ENCODE measurements at places on chromosomes 3 and 15. TPM values are rescaled to one million over a fixed set of nuclear protein-coding genes. Genes with fewer than 3 reads are reported as not detected.

DNA sequence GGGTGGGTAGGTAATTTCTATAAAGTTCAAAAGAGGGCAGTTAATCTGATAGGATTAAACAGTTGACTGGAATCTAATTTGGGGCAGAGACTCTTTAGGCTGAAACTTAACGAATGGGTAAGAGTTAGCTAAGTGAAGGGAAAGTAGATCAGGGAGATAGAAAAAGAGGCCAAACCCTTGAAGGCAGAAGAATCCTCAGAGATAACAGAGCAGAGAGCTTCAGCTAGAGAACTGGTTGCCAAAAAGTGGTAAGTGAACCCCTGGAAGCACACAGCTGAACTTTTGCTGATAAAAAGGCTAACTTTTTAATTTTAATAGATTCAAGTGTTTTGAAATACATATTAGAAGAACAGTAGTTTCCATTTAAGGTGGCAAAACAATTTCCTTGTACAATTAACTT is 99.2 kb downstream of the FHIT start:
- DNase-seq, result no peak

DNA sequence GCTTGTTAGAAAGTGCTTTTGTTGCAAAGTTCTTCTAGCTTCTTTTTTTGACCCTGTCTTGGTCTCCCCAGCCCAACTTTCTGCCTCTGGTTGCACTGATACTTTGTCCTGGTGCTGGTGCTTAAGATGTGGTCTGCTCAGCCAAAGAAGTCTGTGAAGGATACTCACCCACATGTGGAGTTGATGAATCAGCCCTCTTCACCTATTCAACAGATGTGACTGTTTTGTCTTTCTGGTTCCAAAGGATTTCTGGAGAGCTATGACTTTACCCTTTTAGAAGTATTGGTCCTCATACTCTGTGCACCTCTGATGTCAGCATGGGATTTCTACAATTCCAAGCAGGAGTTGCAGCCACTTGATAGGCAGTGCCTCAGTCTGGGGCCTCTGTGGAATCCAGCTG is 84.1 kb downstream of the PCCB start:
- DNase-seq, result no peak

GRCh38 chr3:196800742-196801434 is 61.2 kb downstream of the PAK2 start:
- no peak for DNase-seq

- no peak for DNase-seq
These were observed 13.4 kb downstream of the ASB7 start for GRCh38 chr15:100615801-100616200.

The PDIA3 gene
- 152 TPM for total RNA-seq

The FGD5 gene
- 23.4 TPM for total RNA-seq
